ENCODE measurements at places on chromosomes 5 and 9. TPM values are rescaled to one million over a fixed set of nuclear protein-coding genes. Genes with fewer than 3 reads are reported as not detected.

PTPRD gene
- 0.63 TPM for total RNA-seq

TMEM215 gene
- total RNA-seq: not detected

C7 gene
- total RNA-seq: not detected

FYB1 gene
- 1.1 TPM for total RNA-seq

CDH9 gene
- total RNA-seq: not detected

FOXD4L4 gene
- not detected for total RNA-seq

FOXI1 gene
- not detected for total RNA-seq
